ENCODE measurements at places on chromosomes 3 and 15.

DNA sequence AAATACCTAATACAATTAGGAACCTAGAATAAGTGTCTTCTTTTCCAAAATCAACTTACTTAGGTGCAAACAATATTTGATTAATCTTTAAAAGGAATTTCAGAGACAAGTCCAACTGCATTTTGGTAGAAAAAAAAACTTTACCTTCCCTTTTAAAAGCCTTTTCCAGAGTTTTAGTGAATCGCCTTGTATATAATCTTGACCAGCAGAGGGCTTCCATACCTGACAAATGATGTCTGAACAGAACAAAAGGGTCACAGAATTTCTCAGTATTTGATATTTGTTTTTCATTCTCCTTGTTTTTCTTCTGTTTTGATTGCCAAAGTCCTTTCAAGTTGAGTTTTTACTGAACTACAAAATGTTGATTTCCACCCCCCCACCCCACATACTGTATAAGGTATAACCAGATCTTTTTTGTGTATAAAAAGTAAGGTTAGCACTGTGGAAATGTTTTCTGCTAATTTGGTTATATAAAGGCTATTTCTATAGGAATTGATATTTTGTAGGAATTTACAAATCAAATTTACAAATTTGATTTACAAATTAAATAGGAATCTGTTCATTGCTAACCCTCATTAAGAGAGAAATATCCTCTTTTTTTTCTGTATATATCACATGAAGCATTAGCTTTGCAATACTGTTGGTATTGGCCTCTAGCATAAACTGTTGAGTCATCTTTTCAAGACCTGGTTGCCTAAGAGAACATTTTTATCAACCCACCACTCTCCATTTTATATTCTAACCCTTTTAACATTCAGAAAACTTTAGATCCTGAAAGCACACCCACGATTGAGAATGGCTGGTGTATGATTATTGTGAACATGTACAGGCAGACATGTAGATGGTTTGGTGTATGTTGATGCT lies 464.1 kb upstream of the RARB start:
- no peak for DNase-seq

- no peak for DNase-seq
Observed at GRCh38 chr3:4888913-4889846, 90.1 kb upstream of the BHLHE40 start.

DNA sequence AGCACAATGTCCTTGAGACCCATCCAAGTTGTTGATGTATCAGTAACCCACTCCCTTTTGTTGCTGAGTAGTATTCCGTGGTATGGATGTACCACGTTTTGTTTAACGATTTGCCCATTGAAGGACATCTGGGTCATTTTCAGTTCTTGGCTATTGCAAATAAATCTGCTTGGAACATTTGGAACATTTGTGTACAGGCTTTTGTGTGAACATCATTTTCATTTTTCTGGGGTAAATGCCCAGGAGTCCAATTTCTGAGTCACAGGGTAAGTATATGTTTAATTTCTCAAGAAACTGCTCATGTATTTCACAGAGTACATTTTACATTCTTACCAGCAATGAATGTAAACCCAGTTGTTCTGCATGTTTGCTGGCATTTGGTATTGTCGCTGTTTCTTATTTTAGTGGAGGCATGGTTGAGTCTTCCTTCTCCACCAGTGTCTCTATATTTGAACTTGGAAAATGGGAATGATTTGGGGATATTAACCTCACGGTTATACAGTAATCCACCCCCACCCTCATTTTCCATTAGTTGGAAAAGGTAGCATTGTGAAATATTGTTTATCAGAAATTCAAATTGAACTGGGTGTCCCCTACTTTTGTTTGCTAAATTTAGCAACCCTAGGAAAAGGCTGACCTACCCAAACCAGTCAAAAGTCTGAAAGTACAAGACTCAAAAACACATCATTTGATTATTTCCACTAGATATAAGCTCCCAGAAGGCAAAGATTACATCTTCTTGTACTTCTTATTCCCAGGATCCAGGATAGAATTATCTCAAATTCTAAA lies 30.8 kb downstream of the POMGNT2 start:
- DNase-seq: no peak

- DNase-seq: no peak
Observed at GRCh38 chr3:194028434-194029004, 107.4 kb upstream of the HES1 start.

All from stimulated activated CD8-positive, alpha-beta memory T cell treated with anti-CD3 and anti-CD28 coated beads, Interleukin-4, amount 100 ng/mL, for 24 hours (primary cell).